Type B pancreatic cell (in vitro differentiated cells): ENCODE measurements at places on chromosomes 13 and 19. TPM values are rescaled to one million over a fixed set of nuclear protein-coding genes. Genes with fewer than 3 reads are reported as not detected.

GRCh38 chr13:80276371-80277289 lies 64.3 kb downstream of the SPRY2 start:
- peak overlapping the region; percentile 51 for H3K27ac ChIP-seq
- no peak overlapping the region for H3K4me3 ChIP-seq
- H3K27me3 ChIP-seq: no peaks in the 10 kb centered on the region
- DNase-seq: no peak

DNA sequence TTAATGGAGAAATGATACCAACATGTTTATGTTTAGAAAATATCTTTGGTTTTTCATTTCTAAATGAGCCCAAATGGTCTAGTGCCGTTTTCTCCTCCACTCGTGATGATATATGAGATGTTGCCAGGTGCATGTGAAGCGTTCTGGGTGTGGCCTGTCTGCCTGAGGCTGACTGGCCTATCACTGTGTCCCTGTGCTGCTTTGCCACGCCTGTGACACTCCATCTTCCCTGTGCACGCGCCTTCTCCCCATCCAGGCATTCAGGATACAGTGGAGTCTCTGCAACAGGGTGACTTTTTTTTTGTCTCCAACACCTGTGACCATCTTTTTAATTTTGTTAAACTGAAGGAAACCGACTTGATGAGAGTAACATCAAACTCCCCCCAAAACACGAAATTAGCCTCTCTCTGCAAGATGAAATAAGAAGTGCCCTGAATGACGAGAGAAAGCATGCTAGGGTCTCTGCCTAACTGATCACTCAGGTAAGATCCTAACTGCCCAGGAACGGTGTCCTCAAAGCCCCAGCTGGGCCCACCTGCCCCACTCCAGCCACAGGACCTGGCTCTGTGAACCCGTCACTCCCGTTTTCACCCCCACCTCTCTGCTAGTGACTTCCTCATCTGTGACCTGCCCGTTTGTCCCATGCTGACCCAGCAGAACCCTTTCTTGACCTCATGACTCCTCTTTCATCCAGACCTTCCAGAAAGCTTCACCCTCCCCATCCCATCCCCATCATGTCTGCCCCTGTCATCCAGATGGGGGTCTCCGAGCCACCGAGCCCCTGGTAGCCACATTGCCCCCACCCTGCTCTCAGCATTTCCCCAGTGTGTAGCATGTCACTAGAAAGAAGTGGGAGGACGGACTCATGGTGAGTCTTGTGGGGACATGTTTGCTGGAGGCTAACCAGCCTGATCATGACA lies 33.2 kb upstream of the TFDP1 start:
- peak; percentile 58 for DNase-seq
- no peak overlapping the region for H3K4me3 ChIP-seq
- H3K27ac ChIP-seq: peak overlapping the region; percentile 63
- H3K4me1 ChIP-seq: peaks cover 9% of the 10 kb centered on the region

GRCh38 chr13:110593430-110594130 lies 21.8 kb upstream of the NAXD start:
- peak overlapping the region; percentile 19 for H3K27ac ChIP-seq
- H3K4me3 ChIP-seq: no peak overlapping the region
- H3K36me3 ChIP-seq: no peaks in the 10 kb centered on the region
- H3K4me1 ChIP-seq: peaks cover 18% of the 10 kb centered on the region

DNA sequence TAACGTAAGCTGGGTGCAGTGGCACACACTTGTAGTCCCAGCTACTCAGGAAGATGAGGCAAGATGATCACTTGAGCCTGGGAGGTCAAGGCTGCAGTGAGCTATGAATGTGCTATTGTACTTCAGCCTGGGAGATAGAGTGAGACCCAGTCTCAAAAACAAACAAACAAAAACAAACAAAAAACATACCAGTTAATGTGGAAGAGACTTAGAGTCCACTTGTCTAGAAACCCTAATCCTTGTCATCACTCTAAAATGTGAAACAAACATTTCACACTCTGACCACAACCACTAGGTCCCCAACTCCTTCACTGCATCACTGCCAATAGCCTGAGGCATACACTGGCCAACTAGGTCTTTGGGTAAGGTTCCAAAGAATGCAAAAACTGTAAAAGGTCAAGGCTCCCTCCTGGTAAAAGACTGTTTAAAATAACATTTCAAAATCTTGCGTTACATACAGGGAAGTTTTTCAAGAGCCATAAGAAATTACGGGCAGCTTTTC lies 28.6 kb upstream of the CYP2B6 start:
- H3K27ac ChIP-seq: no peak overlapping the region
- H3K27me3 ChIP-seq: peaks cover 16% of the 10 kb centered on the region
- no peak for DNase-seq
- peaks cover 2% of the 10 kb centered on the region for H3K36me3 ChIP-seq

DNA sequence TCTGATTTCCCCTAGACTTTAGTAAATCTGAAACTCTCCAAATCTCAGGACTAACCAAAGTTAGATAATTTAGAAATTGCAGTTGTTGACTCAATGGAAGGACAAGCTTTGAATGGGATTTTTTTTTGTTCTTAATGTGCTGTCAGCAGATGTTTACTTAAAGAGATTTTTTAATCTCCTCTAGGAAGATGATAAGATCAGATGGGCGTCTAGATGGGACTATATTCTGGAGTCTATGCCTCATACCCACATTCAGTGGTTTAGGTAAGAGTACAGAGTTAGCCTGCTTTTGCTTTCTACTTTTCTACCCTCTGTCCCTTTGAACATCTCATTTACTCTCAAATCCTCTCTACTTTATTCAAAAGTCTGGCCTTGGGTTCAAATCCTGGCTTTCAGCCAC lies 39.3 kb downstream of the TM9SF2 start:
- peaks cover 33% of the 10 kb centered on the region for H3K36me3 ChIP-seq
- no peaks in the 10 kb centered on the region for H3K4me1 ChIP-seq
- no peak overlapping the region for H3K27ac ChIP-seq
- H3K27me3 ChIP-seq: no peaks in the 10 kb centered on the region
- H3K4me3 ChIP-seq: no peak overlapping the region

TPTE2 gene
- total RNA-seq: not detected in 2 replicates

BRSK1 gene
- total RNA-seq: 9.8 and 32.3 TPM in 2 replicates
